ENCODE measurements at places on chromosomes 4 and X. TPM values are rescaled to one million over a fixed set of nuclear protein-coding genes. Genes with fewer than 3 reads are reported as not detected.

The SAGE1 gene
- total RNA-seq = not detected

The PAGE4 gene
- not detected for total RNA-seq

The TBX22 gene
- not detected for total RNA-seq

The RTL3 gene
- not detected for total RNA-seq

- no peak for DNase-seq
Observed at GRCh38 chr4:146472404-146472803, 49.3 kb downstream of the SLC10A7 start.

- no peak for DNase-seq
Observed at GRCh38 chrX:139724626-139725025, 16.7 kb upstream of the MCF2 start.

- no peak for DNase-seq
Observed at GRCh38 chrX:257681-258289, 23.4 kb upstream of the PLCXD1 start.

- DNase-seq = peak; percentile 65
Observed at GRCh38 chrX:2627272-2627867, 63.7 kb upstream of the CD99 start.
